Activated CD4-positive, alpha-beta T cell treated with anti-CD3 and anti-CD28 coated beads, Interleukin-2, amount 50 U/mL, for 16 hours (primary cell): ENCODE measurements at places on chromosomes 11 and 22.
A peak's percentile ranks its signal among the peaks of the same experiment; 100 is the strongest.

GRCh38 chr11:78982473-78982872 is 407.8 kb upstream of the NARS2 start:
- no peak for DNase-seq

GRCh38 chr11:11916981-11917399 is 75.2 kb downstream of the USP47 start:
- no peak for DNase-seq

- DNase-seq: peak; percentile 65
These were observed 14.3 kb downstream of the ATP5MG start for GRCh38 chr11:118415739-118416068.

- DNase-seq: no peak
These were observed 45.5 kb downstream of the GAS2 start for GRCh38 chr11:22711880-22712279.

DNA sequence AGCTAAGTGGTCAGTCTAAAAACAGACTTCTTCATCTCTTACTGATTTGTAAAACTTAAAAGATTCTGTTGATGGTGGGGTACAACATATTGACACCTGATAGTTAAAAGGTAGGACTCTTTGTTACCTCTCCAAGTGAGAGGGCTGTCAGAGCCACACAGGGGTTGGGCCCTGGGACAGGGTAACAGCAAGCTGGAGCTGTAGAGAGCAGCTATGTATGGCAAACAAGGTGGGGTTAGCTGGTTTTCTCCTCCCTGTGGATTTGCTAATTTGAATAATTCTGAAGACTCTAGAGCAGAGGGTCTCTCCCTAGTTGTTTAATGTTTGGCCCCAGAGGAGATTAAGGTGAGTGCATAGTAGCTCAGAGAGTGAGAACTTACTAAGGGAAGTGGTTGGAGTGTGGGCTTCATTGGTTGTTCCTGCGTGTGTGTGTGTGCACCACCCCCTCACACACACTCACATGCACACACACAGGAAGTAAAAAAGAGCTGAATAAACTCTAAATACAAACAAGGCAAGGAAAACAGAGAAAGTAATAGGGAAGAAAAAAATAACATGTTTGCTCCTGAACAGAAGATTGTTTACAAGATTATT is 9.2 kb upstream of the GAS2 start:
- no peak for DNase-seq

- no peak for DNase-seq
These were observed 14.6 kb downstream of the B3GAT1 start for GRCh38 chr11:134397304-134398078.

DNA sequence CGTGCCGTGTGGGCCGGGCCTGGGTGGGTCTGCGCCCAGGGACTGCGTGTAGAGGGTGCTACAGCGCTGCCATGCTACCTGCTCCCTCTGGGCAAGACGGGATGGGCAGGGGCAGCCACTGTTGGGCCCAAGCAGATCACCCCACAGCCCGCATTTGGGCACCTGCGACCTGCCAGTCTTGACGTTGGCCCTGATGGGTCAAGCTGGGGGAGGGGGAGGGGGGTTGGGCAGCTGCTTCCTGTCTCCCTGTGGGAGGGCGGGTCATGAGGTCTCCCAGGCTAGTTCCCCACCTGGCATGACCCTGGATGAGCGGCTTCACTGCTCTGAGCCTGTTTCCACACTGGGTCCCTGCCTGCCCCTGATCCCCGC is 2.8 kb upstream of the RPS19BP1 start:
- no peak for DNase-seq

DNA sequence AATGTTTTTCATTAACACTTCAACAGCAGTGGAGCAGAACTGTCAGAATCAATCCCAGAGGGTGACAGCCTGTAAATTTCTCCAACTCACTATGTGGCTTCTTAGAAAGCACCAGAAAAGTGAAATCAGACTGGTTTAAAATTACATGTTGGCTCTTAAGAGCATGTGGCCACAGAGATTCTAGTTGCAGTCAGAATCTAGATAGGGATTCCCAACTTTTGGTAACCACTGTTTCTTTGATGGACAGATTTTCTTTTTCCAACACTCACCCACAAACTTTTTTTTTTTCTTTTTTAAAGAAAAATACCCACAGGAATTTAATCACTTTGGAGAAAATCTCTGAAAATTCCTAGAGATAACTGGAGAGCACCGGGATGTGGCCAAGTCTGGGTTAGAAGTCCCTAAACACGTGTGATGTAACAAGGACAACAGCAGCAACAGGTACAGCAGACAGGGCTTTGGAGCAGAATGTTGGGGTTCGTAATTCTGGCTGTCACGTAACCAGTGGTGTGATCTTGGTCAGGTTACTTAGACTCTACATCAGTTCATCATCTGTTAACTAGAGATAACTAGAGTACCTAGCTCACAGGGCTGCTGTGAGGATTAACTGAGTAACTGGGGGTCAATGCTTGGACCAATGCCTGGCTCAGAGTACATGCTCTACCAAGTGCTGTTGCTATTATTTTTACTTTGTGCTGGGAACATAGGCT is 100.1 kb downstream of the NAT10 start:
- no peak for DNase-seq

DNA sequence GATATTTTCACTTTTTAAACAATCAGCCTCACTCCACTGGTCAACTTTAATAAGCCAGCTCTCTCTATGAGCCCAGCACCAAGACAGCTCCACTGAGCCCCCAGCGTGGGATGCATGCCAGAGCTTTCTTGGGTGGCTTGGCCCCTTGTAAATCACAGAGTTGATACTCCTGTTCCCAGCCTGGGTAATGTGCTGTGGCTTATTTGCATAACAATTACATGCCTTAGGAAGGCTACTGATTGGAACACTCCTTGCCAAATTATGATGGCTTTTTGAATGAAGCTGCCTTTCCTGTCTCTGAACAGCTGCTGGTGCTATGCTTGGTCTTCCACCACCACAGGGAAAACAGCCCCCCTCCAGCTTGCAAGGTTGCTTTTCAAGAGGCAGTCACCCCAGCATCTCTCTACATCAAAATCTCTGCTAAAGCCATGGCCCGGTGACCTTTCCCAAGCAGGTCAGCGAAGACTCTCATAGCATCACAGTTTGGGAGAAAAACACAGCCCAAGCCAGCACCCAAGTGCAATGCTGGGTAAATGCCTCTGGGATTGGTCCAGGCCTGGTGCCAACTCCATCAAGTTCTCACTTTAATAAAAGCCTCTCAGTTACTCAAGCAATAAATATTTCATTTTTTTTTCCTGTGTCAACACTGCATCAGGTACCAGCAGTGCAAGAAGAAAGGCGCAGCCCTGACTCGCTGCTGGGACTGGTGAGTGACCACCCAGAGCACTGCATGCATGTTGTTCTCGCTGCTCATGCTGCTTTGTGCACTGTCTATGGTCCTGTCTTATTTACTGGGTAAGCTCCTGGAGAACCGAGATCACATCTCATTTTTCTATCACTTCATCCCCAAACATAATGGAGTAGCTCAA is 549.3 kb downstream of the OPCML start:
- no peak for DNase-seq

DNA sequence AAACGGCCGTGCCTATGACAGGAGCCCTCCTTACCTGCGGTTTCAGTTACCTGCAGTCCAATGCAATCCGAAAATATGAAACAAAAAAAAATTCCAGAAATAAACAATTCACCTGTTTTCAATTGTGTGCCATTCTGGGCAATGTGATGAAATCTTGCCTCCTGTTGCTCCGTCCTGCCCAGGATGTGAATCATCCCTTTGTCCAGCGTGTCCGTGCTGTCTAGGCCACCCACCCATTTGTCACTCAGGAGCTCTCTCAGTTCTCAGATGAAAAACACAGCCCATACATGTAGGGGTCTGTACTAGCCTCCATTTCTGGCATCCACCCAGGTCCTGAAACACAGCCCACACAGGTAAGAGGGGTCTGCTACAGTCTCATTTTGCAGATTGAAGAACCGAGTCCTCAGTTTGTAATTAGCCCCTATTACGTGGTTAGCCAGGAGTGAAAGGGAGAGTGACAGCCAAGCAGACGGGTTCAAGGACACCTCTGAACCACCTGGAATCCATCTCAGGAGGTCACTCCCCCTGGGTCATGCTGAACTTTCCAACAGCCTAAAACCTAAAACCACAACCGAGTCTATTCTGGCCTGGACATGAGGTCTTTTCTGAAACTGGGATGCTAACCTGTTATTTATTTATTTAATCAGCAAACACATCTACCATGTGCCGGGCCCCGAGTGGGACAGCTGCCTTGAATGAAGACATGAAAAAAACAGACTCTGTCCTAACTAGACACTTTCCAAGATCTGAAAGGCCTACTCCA is 317.2 kb downstream of the SHANK2 start:
- no peak for DNase-seq

GRCh38 chr22:29125844-29126243 is 53.0 kb downstream of the KREMEN1 start:
- DNase-seq: no peak

- peak; percentile 16 for DNase-seq
These were observed 84.5 kb upstream of the CHRM4 start for GRCh38 chr11:46475926-46476545.

GRCh38 chr11:62539238-62539925 is 7.2 kb downstream of the AHNAK start:
- peak; percentile 54 for DNase-seq

DNA sequence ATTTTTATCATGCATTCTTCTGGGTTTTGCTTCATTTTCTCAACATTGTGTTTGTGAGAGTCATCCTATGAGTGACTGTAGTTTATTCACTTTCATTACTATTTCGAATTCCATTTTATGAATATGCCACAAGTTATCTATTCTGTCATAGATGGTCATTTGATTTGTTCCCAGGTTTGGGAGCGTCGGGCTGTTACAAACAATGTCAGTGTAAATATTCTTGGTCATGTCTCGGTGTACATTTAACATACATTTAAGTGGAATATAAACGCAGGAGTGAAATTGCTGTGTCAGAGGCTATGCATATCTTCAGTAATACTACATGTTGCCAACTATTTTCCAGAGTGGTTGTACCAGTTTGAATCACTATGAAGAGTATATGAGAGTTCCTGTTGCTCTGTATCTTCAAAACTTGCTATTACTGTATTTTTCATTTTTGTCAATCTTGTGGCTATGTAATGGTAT is 2.4 kb downstream of the TRIM44 start:
- no peak for DNase-seq
